ENCODE measurements at places on chromosomes 7 and 10.

GRCh38 chr7:104296900-104297299 lies 31.5 kb upstream of the LHFPL3 start:
- DNase-seq, result no peak

- DNase-seq, result no peak
These were observed 65.3 kb upstream of the ARID5B start for GRCh38 chr10:61835946-61836887.

GRCh38 chr10:50648935-50649227 lies 25.1 kb upstream of the SGMS1 start:
- DNase-seq, result no peak

GRCh38 chr10:5233324-5233723 lies 36.7 kb downstream of the AKR1C4 start:
- DNase-seq, result no peak

DNA sequence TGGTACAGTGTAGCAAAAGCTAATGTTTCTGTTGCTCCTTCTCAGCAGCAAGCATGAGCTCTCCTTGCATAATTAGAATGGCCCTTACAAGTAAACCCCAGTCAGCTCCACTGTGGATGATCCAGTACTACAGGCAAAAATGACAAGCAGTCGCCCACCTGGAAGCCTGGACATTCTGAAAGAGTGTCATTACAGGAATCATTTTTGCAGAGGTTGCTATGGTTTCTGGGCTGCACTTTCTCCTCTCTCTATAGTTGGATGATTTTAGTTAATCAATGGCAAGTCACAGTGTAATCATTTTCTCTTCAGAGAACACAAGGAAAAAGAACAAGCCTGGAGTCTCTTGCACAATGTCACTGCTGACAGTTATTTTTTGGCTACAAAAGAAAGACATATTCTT lies 102.9 kb upstream of the MYO3A start:
- DNase-seq, result no peak

GRCh38 chr7:69122953-69123352 lies 475.3 kb upstream of the AUTS2 start:
- no peak for DNase-seq

GRCh38 chr7:105816266-105816843 lies 60.0 kb downstream of the ATXN7L1 start:
- DNase-seq, result no peak

DNA sequence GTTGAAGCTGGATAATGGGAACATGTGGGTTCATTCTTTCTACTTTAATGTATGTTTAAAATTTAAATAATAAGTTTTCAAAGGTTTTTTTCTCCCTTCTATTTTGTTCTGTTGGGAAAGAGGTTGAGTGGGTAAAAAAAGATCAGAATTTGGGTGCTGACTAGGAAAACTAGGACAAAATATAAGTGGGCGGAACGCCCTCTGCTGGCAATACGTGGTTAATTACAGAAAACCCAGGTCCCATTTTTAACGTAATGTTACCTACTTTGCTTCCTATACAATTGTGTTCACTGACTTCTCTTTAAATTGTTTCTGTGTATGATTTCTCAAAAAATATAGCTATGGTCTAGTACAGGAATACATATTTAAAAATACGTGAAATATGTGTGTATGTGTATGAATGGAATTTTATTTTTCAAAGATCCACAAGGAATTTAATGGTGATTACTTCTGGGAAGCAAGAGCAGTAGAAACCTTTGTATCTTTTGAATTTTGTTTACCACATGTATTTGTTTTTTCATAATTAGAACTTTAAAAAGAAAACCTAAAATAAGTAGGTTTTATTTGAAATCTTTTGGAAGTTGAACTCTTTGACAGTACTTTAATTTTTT lies 8.7 kb downstream of the ECD start:
- peak; percentile 43 for DNase-seq

DNA sequence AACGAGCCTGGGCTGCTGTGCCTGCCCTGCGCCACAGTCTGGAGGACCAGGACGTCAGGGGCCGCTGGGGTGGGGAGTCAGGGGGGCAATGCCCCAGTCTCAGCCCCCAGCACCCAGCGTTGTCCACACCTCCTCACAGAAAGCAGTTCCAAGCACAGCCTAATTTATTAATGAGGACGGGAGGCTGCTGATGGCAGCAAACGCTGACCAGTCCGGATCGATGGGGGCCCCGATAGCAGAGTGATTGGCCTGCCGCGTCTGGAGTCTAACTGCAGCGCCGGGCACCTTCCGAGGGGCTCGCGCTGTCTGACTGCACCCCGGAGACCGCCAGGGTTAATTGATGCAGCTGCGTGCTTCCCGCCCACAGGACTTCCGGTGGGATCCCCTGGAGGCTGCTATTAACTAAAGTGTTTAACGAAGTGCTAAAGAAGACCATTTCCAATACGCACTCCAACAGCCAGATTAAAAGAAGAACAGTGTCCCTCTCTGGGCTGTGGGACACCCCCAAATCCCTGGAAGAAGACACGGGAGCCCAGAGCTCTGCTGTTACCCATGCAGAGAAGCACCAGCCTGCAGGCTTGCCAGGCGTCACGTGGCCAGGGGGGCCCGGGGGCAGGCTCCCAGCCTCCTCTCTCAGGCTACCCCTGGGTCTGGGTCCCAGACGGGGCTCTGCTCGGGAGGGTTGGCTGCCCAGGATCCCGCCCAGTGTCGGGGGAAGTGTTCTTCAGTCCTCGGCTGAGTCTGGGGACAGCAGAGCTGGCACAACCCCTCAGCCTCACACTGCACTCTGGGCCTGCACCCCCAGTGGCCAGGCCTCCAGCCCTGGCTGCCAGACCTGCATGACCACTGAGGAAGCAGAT lies 63.8 kb downstream of the MICALL2 start:
- DNase-seq, result no peak

- no peak for DNase-seq
These were observed 253.9 kb downstream of the CDK14 start for GRCh38 chr7:90850066-90850465.

DNA sequence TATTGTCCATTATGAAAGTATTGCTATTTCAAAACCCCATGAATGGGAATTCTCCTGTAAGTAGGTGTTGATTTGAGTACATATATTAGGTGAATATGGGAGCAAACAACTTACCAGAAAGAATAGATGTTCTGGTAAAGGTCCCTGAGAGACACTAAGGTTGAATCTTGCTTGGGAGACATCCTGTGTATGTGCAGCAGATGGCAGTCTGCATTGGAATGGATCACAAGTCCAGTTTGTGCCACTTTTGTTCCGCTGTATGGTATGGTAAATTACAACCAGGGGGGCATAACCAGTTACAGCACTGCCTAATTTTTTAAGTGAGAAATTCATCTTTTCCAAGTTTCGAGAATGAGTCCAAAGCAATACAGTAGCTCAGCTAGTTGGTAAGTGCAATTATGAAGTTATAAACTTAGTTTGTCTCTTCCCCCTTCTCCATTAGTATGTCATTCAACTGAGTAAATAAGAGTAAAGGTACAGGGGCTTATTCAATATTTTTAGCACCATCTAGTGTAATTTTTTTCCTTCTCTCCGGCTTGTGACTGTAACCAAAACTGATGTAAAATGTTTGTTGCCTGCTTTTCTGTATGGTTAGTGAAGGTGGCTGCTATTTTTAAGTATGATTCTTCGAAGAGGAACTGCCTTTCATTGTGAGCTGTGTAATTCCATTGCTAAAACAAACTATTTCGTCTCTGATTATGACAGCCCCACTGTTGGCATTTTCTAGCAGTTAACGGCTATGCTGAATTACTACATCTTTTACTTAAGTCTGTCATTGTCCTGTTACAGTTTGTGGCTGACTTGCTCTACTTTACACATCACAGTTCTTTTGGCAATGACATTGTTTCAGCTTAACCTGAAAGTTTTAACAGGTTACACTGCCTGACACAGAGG lies 2.8 kb downstream of the MCU start:
- no peak for DNase-seq

DNA sequence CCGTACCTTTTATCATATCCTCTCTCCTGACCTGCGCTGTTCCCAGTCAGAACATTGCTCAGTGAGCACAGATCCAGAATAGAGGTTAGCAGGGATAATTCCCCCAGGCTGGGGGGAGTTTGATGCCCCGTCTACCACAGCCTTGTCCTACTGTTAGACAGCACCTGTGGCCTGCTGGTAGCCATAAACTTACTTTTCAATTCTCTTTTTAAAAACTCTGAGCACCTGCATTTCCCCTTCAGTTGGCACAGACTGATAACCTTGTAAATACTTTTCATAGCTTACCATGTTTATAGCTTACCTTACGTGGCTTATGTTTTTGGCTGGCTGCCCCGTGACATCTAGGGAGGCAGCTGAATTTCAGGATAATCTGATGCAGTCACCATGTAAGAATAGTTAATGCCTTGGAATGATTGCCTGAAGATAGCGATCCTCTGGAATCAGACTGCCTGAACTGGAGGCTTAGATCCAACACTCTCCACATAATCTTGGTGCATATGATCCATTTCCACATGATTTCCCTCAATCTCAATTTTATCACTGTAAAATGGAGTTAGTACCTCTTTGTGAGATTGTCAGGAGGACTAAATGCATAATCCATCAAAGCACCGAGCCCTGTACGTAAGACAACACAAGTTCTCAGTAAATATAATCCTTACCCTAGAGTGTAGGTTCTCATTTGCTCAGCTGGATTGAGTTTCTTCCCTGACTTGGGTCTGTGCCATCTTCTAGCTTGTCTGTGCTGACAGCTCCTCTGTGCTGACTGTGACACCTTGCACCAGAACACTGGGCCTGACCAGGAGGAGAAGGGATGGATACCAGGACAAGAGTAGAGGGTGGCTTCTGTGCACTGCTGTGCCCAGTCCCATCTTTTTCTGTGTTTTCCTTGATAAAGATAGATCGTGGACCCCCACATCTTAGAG lies 111.7 kb upstream of the GJD4 start:
- no peak for DNase-seq
